Cortex of kidney (tissue), 1 donor: ENCODE measurements at places on chromosomes 1 and 21.

DNA sequence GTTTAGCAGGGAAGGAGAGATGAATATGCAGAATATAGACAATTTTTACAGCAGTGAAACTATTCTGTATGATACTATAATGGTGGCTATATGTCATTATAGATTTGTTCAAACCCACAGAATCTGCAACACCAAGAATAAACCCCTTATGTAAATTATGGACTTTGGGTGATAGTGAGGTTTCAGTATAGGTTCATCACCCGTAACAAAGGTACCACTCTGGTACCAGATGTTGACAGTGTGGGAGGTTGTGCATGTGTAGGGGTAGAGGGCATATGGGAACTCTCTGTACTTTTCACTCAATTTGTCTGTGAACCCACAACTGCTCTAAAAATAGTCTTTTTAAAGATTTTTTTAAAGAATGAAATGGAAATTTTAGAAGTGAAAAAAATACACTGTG is 29.9 kb upstream of the PRDX6 start:
- DNase-seq: no peak

- DNase-seq: no peak
Observed at GRCh38 chr1:158008630-158009029, 15.2 kb downstream of the KIRREL1 start.

DNA sequence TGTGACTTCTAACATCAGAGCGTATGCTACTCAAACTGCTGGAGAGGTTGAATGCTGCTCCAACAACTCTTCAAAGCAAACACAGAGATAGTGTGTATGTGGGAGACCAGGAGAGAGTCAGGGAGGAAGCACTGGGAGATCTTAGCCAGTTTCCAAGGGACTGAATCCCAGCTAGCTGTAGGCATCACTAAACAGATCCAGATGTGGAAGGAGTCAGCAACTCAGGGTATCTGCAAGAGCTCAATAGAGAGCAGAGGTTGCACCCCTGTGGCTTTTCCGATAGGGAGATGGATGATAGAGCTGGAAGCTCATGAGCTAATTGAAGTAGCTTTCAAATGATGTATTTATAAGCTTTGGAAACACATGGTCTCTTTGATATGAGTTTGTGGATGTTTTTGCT is 168.9 kb upstream of the HOOK1 start:
- DNase-seq: no peak

- DNase-seq: no peak
Observed at GRCh38 chr1:47228644-47229030, 3.4 kb downstream of the TAL1 start.

DNA sequence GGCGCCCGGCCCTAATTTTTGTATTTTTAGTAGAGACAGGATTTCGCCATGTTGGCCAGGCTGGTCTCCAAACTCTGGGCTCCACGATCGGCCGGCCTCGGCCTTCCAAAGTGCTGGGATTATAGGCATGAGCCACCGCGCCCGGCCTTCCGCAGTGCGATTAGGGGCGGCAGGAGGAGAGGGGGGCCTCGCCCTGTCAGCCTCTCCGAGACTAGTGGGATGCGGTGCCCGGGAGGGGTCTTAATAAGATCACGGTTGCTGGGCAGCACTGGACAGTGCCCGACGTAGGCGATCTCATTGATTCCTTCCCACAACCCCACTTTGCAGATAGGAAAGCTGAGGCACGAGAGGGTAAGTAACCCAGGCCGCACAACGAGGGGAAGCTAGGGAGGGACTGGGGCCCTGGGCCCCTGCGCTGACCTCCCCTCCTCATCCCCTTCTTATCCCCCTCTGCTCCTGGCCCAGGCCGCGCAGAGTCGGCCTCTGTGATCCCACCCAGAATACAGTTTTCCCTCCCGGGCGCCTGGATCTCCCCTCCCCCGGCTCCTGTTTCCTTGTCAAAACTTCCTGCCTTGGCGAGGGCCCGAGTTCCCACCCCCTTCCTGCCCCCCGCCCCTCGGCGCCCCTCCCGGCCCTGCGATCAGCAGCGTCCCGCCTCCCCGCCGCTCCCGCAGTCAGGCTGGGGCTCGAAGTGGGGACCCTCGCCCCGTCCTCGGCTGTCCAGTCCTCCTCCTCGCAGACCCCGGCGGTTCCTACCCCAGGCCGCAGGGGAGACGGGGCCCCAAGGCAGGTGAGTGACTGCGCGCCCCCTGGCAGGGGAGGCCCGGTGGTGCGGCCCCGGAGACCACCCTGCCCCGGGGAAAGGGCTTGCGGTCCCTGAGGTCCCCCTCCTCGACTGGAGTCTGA is at the start of gene PEAR1:
PEAR1 (plus strand) TSS at position 671 of the 906 bp plus-strand sequence. CDS start 10,209 bp downstream, outside the sequence.
- no peak for DNase-seq
